Midbrain (tissue), 1 donor: ENCODE measurements at places on chromosomes 4 and X.
A peak's percentile ranks its signal among the peaks of the same experiment; 100 is the strongest.

DNA sequence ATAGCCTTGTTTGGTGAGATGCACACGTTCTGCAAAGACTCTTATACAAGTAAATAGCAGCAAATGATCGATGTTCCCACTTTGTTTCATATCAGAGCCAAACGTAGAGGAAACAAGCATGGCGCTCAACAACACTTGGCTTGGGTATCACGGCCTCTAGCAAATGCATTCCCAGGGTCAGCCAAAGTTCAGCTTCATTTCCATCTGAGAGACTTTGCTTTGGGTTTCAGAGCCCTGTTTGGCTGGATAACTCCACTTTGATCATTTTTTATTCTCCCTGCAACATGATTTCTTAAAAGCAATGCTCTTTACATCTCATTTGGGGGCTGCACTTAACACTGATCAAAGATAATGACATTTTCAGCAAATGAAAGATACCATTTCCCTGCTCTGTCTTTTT, 199.2 kb upstream of the FAM9B start:
- DNase-seq = no peak

DNA sequence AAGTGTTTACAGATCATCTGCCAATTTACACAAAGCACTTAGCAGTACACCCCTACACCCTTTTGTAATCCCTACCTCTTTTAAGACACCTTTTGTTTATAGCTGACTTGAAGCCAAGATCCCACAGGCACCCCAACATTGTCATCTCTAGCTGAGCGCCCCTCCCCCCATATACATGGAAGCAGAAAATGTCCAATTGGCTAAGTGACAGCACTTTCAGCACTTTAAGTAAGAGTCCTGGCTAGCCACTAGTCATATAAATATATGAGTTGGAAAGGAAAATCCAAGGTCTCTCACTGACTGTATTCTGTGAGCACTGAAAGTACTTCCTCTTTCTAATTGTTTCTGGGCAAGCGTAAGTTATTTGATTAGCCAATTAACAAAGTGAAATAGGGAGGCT, 108.2 kb downstream of the NSUN7 start:
- DNase-seq = no peak

DNA sequence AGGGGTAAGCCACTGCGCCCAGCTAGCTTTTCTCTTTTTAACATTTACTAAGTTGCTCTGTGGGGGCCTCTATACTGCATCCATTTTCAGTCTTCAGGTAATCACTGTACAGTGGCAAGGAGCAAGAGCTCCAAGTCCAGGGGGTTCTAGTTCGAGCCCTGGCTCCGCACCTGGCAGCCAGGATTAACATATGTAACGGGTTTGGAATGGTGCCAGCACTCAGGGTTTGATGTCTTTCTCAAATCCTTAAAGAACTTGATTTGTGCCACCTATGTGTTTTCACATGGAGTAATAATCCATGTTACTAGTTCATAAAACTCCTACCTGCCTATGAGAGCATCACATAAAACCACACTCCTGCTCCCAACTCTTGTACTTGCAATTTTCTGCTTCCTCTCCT, 4.5 kb downstream of the GRPEL1 start:
- DNase-seq = no peak

GRCh38 chr4:6470502-6471306, 1.7 kb downstream of the PPP2R2C start:
- peak; percentile 83 for DNase-seq

GRCh38 chr4:87525636-87526295, 3.4 kb downstream of the SPARCL1 start:
- DNase-seq = peak; percentile 46

DNA sequence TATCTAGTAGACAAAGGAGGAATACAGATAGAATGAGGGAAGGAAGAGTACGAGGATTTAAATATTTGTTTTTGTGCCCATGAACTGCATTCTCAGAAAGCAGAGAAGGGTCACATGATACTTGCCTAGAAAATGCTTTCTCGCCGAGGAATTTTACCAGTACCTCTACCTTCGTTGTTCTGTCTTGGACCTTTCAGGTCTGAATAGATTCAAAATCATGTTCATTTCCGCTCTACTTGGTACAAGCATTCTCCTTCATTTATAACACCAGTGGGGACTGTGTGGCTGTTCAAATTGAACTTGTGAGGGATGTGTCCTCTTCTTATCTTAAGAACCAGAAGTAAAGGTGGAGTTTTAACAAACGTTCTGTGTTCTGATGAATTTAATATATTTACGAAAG, 1.9 kb downstream of the USP38 start:
- no peak for DNase-seq

DNA sequence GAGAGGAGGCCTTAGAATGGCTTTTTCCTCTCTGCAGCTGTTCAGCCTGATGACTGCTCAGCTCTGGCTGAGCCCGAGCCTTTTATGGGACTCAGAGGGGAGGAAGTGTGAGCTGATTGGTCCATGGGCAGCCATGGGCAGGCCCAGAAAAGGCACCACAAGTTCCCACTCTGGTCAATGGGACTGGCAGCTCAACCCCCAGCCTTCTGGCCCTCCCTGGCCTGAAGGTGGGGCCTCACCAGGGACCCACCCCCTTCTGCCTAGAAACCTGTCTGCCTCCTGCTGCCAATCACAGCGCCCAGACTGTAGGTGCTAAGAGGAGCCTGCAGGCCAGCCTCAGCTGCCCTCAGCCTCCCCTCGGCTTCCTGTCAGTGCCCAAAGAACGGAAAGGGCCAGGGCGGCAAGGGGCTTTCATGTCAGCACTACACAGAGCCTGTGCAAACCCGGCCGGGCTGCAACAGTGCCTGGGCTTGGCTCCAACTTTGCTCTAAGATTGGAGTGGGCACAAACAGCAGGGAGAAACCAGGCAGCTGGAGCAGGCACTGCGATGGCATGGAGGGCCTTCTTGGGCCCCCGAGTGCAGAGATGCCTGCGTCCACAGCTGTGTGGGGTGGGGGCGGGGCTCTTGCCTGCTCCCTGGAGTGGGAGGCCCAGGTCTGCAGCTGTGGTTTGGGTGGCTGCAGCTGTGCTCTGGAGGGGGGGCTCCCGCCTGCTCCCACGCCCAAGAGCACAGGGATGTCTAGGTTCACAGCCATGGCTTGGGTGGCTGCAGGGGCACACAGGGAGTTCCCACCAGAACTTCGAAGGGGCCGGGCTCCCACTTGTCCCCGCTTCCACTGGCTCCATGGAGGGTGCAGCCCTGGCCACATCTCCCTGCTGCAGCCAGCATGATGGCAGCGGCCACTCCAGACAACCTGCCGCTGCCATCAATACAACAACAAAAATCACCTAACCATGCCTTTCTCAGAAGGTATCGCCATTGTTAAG, 92.6 kb downstream of the NXF2 start:
- DNase-seq = no peak

GRCh38 chrX:57289089-57289488, 2.6 kb downstream of the FAAH2 start:
- DNase-seq = no peak

- DNase-seq = no peak
Observed at GRCh38 chr4:76458825-76459224, 23.8 kb downstream of the SHROOM3 start.

DNA sequence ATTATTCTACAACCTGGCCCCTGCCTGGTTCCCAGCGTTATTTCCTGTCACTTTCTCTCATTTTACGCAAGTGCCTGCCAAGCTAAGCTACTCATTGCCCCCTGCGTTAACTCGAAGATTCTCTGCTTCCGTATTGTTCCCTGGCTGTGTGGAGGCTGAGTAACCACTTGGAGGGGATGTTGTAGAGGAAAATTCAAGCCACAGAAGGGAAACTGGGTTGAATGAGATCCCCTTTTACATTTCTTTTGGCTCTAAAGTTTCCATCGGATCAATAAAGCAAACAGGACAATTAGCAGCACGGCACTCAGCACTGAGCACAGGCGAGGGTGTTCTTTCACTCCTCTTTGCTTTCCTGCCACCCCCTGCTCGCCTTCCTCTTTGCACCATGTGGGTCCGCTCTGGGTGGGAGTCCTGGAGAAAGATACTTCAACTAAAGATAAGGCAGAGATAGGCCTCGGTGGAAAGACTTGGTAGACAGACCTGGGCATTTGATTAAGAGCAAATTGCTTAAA, 4.2 kb upstream of the TMSB4X start:
- DNase-seq = peak; percentile 44

DNA sequence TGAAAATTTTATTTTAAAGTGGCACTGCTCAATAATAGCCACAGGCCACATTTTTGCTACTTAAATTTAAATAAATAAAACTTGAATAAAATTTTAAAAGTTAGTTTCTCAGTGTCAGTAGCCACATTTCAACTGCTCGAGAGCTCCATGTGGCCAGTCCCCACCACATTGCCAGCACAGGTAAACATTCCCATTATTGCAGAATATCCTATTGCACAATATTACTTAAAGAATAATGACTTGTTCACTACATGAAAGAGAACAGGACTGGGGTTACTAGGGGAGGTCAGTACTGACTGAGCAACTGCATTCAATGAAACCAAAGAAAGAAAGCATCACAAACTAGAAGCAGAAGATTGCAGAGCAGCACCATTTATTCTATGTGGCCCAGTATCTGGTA, 2201.6 kb upstream of the TENM3 start:
- no peak for DNase-seq

- DNase-seq = no peak
Observed at GRCh38 chrX:136920001-136920400, 39.5 kb upstream of the RBMX start.

GRCh38 chr4:71785959-71786358, 2.1 kb upstream of the GC start:
- DNase-seq = no peak

- no peak for DNase-seq
Observed at GRCh38 chrX:39396358-39396995, 595.2 kb downstream of the MID1IP1 start.

GRCh38 chr4:151933122-151933827, 172.5 kb upstream of the GATB start:
- no peak for DNase-seq

DNA sequence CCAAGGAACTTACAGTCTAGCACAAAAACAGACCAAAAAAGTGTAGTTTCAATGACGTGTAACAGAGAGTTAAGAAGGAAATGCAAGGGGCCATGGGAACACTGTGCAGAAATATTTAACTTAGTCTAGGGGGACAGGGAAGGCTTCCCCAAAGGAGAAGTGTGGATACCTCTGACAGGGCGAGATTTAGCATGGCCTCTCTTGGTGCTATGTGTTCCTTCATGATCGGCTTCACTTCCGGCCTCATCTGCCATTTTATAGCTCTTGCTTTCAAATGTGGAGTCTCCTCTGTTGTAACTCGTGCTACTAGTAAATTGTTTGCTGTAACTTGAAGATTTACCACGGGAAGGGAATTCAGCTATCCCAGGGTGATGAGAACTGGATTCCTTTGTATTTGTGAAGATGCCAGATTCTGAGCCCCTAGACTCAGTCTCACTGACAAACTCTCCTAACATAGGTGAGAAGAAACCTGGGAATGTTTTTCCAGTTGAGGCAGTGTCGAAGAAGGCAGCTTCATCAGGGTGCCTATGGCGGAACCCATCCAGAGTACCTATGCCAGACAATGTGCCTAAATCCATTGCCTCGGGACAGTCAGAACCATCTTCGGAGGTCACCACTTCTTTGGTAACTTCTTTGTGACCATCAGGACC, 5.0 kb downstream of the FGA start:
- no peak for DNase-seq
